Activated CD4-positive, alpha-beta T cell treated with anti-CD3 and anti-CD28 coated beads for 4 hours (primary cell): ENCODE measurements at places on chromosomes 2 and 18.

DNA sequence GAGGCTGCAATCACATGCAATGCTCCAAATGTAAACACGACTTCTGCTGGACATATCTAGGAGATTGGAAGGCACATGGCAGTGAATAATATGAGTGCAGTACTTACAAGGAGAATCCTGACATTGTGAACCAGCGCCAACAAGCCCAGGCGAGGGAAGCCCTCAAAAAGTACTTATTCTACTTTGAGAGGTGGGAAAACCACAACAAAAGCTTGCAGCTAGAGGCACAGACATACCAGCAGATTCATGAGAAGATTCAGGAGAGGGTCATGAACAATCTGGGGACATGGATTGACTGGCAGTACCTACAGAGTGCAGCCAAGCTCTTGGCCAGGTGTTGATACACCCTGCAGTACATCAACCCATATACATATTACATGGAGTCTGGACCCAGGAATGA, 475.7 kb upstream of the CDH2 start:
- DNase-seq = no peak

DNA sequence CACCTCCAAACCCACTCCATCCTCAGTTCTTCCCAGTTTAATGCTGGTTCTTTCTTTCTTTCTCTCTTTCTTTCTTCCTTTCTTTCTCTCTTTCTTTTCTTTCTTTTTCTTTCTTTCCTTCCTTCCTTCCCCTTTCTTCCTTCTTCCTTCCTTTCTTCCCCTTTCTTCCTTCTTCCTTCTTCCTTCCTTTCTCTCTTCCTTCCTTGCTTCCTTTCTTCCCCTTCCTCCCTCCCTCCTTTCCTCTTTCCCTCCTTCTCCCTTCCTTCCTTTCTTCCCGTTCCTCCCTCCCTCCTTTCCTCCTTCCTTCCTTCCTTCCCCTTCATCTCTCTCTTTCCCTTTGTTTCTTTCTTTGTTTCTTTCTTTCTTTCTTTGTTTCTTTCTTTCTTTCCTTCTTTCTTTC, 50.9 kb downstream of the PDCL3 start:
- no peak for DNase-seq

GRCh38 chr2:240856151-240856980, 12.3 kb upstream of the AGXT start:
- no peak for DNase-seq

GRCh38 chr2:149467436-149467835, 120.1 kb downstream of the MMADHC start:
- no peak for DNase-seq

- DNase-seq = no peak
Observed at GRCh38 chr2:6793371-6793770, 72.3 kb downstream of the CMPK2 start.

DNA sequence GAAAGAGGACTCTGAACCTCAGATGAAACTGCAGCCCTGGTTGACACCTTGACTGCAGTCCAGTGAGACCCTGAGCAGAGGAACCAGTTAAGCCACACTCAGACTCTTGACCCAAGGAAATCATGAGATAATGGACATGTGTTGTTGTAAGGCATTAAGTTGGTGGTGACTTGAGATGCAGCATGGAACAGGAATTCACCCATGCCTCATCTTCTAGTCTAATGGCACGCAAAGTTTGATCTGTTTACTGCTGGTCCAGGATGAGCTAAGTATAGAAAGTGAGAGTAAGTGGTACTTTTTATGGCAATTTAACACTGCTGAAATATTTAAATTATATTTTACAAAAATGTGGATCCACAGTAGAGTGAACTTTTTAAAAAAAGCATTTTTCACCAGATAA, 51.3 kb upstream of the LTBP1 start:
- DNase-seq = no peak

GRCh38 chr2:240498958-240499260, 58.9 kb downstream of the ANKMY1 start:
- no peak for DNase-seq

DNA sequence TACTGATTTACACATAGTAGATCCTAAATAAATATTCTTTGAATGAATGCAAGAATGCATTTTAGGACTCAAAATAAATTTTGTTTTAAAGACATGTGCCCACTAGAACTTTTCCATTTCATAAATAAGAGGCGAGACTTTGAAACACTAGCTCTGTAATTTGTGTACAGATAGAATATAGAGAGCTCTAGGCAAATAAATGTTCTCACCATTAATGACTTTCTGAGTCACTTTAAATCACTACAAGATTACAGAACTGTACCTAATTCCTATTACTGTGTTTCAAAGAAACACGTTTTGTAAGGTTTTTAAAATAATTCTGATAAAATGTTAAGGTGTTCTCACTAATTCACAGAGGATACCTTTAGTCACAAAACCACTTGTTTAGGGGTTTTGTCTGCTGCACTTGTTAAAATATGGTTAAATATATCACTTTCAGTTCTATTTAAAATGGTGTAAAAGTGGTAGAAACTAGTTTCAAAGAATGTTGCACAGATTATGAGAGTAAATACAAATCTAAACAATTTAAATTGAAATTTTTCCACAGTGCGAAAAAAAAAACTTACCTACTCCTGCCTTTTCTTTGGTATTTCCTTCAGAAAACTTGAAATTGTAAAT, 158.7 kb upstream of the ZC3H15 start:
- no peak for DNase-seq

GRCh38 chr2:102618452-102619413, 620 bp upstream of the SLC9A2 start:
- DNase-seq = peak; percentile 31

DNA sequence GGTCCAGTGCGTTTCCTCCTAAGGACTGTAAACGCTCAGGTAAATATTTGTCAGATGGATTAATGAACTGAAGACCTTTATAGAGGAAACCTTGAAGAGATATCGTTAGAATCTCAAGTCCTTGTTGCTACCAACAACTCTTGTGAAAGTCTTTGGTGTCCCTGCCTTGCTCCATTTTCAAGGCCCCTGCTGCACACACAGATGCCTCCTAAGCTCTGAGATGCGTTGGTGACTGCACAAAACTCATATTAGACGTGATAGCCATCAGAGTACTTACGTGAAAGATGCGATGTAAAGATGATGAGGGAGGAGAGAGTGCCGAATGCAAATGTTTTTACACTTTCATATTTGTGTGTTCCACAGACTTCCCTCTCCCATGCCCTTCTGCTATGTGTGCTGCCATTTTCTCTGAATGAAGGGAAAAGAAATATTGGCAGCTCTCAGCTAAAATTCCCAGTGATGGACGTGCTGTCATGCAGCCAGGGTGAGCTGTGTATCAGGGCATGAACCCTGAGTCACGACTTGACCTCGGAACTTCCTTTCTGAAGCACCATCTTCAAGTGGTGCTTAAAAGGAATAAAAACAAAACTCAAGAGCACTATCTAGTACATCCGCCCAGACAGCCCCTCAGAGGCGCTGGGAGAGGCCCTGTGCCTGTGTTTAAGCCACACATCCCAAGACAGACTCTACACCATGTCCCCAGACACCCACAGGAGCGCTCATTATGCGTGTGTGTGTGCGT, 117.4 kb downstream of the FAM210A start:
- no peak for DNase-seq

DNA sequence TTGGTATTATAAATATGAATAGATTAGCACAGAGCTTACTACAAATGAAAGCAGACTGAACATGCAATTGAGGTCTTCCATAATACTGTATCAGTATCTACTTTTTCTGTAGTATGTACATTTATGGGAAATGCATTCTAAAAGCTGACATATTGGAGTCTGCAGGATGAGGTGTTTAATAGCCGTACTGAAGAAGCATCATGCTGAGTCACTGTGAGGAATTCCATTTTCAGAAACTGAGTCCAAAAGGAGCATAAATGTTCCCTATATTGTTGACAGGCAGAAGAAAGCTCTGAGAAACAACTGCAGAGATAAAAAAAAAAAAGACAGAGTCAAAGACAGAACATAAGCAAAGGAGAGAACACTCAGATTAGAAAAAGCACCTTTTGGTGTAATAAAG, 366.7 kb upstream of the SPHKAP start:
- no peak for DNase-seq

DNA sequence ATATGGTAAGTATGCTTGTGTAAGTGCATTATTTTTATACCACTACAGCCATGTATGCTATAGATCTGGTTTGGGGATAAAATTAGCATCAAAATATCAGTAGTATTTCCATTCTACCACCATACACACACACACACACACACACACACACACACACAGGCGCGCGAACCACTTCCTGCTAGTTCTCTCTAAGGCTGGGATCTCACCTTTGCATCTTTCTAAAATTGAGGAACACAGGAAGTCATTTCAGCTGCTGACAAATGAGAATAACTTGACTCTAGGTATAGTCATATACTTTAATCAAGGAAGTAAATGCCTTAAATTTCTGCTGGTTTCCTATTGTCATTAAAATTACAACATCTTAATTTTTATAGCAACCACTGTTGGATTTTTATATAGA, 72.5 kb downstream of the RBM43 start:
- no peak for DNase-seq
